ENCODE measurements at places on chromosomes 1 and 21. TPM values are rescaled to one million over a fixed set of nuclear protein-coding genes. Genes with fewer than 3 reads are reported as not detected.

The PYGO2 gene
- total RNA-seq, result 5.3 TPM

The CRYZL1 gene
- 26.4 TPM for total RNA-seq

The OR2AK2 gene
- total RNA-seq, result not detected

The RGS13 gene
- total RNA-seq, result not detected

The NHLH1 gene
- total RNA-seq, result not detected

The PLA2G2F gene
- not detected for total RNA-seq

All from dermis lymphatic vessel endothelial cell (primary cell).